ENCODE measurements at places on chromosomes 11 and 22. TPM values are rescaled to one million over a fixed set of nuclear protein-coding genes. Genes with fewer than 3 reads are reported as not detected.

MIF gene
- 1,115 TPM for total RNA-seq

OR10A2 gene
- total RNA-seq: not detected

MUC5AC gene
- total RNA-seq: not detected

OR2AG1 gene
- not detected for total RNA-seq

TEAD1 gene
- total RNA-seq: 0.59 TPM

Measured in activated CD8-positive, alpha-beta memory T cell treated with anti-CD3 and anti-CD28 coated beads for 36 hours (primary cell).